ENCODE measurements at places on chromosomes 1 and 21. TPM values are rescaled to one million over a fixed set of nuclear protein-coding genes. Genes with fewer than 3 reads are reported as not detected.

LMOD1 gene
- total RNA-seq, result 0.41 TPM

HSPB7 gene
- total RNA-seq, result not detected

SLC45A3 gene
- total RNA-seq, result 2.0 TPM

JAK1 gene
- total RNA-seq, result 37.5 TPM

FABP3 gene
- total RNA-seq, result 198 TPM

YBEY gene
- total RNA-seq, result 13.0 TPM

TNFRSF1B gene
- 2.0 TPM for total RNA-seq

CCDC18 gene
- 12.2 TPM for total RNA-seq

ACTA1 gene
- 0.41 TPM for total RNA-seq

PGBD5 gene
- 15.9 TPM for total RNA-seq

LRRN2 gene
- total RNA-seq, result 7.7 TPM

SLC41A1 gene
- 5.3 TPM for total RNA-seq

DNA sequence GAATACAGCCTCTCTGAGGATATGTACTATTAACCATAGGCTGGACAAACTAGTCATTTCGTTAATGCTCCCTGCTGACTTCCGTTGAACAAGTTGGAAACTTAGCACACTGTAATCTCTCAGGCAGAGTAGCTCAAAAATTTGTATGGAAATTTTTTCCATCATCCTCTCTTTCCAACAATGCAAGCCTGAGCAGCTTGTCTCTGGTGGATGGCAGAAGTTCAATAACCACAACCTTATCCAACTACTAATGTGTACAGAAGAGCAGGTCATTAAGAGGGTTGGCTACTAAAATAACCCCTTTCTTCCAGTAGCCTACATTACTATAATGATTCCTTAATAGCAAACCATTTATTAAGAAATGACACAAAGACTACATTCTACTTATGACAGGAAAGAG is 262.3 kb downstream of the NFIA start:
- no peak for DNase-seq

DNA sequence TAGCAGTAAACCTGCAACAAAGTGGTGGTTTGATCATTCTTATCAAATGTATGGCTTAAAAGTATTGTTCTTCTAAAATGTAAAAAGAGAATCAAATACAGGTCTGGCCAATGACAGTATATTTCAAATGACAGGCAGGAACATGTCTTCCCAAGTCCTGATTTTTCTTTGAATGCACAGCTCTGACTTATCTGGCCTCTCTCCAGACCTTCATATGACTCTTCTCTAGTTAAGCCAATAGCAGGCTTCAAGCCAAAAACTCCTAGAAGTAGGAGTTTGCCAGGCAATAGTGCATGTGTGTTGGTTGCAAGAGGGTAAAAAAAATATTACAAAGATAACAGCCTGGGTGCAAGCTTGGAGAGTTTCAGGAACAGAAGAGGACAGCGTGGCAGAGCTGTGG is 345.5 kb downstream of the SMYD3 start:
- no peak for DNase-seq

GRCh38 chr1:65025794-65026193 is 59.4 kb upstream of the JAK1 start:
- DNase-seq, result no peak

DNA sequence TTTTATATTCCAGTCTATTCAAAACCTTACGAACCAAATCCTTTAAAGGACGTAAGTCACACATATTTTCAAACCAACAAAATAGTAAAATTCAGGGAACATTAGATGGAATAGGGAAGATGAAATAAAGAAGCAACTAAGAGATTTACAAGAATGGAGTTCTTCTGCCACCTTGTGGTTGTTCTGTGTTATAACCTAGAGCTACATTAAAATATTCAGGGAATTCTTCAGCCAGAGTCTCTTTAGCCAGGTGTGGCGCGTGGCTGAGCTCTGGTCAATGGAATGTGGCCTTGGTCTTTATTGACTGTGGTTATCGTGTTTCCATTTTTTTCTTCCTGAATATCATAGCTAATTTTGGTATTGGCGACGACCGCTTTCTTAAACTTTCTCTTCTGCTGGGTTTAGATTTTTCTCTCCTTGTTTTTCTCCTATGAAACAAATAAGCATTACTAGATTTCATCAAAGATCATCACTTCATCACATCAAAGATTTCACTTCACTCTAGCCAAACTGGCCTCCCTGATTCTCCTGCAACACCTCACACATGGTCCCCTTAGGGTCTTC is 221.3 kb downstream of the MRPL39 start:
- DNase-seq, result peak; percentile 36

GRCh38 chr1:59666106-59666505 is 148.6 kb upstream of the HOOK1 start:
- no peak for DNase-seq

GRCh38 chr1:189524501-189524900 is 953.2 kb downstream of the BRINP3 start:
- no peak for DNase-seq

DNA sequence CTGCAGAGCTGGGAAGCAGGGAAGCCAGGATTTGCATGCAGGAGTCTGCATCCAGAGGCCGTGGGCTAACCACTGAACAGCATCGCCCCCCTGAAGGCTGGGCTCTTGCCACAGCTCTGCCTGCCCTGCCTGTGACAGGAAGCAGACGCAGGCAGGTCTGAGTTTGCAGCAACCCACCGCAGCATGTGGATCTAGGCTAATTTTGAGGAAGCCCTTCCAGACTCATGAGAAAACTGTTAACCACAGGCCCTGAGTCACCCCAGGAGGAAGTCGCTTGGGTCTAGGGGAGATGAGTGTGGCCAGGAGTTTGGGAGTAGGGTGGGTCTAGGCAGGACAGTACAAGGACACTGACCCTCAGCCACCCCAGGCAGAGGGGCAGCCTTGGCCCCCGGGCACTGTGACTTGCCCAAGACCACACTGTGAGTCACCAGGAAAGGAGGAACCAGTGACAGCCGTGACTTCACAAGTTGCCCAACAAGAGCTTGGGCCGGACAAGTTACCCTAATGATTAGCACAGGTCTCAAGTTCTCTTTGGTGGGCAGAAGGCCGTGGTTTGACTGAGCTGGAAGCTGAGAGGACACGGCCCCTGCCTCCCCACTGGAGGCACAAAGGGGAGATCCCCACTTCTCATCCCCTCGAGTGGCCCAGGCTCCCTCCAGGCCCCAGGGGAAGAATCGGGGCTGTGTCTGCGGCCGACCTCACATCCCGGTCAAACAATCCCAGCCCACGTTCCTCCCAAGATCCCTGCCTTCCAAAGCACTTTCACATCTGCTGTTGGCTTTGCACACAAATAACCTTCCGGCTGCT is 826 bp downstream of the LAPTM5 start:
- no peak for DNase-seq

- DNase-seq, result no peak
Observed at GRCh38 chr1:169571450-169571849, 14.8 kb downstream of the F5 start.

GRCh38 chr21:41684381-41685245 is 82.2 kb downstream of the RIPK4 start:
- DNase-seq, result no peak

- DNase-seq, result no peak
Observed at GRCh38 chr1:117570988-117571409, 34.8 kb upstream of the TENT5C start.

DNA sequence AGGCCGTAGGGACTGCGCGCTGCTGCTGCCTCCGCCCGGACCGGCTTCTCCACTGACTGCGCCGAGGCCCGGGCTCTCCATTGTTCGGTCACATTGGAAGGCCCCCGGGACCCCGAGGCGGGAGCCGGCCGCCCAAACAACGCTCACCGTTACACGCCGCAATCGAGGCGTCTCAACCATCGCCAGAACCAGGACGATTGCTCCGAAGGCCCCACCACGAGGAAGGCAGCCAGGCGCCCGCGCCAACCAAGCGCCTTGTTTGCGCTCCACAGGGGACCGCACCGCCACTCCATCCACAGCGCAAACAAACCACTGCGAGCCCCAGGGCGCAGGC is 595 bp downstream of the GLUL start:
- DNase-seq, result no peak

DNA sequence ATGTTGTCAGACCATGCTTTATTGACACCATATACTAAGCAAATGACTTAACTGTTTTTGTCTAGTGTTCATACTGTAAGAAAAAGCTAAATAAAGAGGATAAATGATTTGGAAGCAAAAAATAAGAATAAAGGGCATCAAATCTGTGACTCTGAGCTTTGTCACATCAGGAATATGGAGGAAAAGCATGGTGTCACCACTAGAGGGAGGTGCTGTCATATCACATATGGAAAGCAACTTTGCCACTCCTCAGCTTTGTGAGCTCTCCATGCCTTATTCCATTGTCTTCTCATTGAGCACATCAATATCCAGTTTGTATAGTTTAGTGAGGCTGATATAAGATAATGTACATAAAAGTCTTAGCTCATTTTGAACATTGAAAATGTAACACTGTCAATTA is 20.8 kb upstream of the GBP1 start:
- no peak for DNase-seq

DNA sequence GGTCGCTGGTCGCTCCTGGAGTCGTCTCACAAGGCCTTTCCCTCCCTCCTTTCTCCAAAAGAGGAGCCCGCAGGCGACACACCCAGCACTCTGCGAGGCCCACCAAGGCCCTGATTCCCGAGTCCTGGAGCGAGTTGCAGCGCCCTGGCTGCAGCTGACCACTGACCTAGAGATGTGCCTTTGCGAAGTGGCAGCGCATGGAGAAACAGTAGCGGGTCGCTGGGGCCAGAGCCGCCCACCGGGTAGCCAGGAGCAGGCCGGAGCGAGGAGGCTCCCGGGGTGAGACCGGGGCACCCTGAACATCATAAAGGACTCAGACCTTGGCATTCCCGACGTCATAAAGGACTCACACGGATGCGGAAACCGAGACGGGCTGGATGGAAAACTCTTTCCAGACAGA is 10.3 kb upstream of the NBPF11 start:
- DNase-seq, result no peak

DNA sequence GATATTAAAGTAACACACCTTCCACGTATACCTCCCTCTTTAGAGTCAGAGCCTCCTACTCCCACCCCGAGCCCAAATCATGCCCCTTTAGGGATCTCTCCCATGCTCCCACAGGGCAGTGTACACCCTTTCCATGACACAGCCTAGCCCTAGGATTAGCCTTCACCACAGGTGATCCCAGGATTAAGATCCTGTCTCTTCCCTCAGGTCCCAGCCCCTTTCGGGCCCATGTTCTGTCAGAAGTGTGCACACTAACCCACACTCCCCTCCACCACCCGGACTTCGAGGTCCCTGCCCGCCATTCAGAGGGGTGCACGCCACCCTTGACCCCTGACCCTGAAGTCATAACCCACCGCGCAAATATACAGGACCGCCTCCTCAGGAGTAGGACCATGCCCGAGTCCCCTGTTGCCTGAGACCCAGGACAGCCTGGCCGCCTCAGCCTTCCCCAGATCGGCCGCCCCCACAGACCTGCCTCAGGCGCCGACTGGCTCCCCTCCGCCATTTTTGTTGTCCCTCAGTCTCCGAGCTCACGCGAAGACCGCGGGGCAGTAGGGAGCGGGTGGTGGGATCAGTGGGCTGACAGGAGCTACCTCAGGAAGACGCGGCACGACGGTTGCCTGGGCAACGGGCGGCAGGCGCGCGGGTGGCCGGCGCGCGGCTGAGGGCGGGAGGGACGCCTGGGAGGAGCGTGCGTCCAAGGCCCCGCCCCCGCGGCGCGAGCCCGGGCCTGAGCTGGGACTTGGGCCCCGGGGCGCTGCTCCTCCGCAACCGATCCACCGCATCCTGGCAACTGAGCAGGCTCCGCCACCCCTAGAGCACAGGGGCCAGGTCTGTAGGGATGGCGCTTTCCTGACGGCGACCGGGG is at the start of gene AGBL4:
Gene AGBL4, minus strand, starts transcription at position 663 of the 868 bp plus-strand sequence.
- peak; percentile 73 for DNase-seq

- no peak for DNase-seq
Observed at GRCh38 chr1:45246760-45247159, 40.4 kb upstream of the ZSWIM5 start.

DNA sequence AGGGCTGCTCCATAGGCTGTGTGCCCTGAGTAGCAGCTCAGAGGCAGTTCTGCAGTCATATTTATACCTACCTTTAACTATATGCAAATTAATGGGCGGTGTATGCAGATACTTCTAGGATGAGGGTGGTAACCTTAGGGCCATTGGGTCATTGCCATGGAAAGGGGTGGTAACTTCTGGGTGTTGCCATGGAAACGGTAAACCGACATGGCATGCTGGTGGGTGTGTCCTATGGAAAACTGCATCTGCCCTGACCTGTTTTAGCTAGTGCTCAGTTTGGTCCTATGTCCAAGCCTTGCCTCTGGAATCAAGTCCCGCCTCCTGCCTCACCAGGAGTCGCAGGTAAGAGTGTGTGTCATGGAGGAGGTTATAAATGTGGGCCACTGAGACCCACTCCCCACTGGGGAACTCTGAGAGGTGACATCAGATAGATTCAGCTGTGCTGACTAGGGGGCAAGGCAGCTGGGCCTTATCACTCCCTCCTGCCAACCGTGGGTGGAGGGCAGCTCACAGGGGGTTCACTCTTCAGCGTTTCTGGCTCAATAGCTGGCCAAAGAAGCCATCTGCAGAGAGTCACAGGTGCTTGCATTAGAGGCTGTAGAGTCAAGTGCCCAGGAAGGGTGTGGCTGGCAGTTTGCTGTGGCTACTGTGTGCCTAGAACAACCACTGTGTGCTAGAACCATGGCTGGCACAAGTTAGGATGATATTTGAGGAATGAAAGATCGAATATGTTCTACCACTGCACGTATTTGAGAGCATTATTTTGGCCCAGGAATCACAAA is 19.0 kb downstream of the BACE2 start:
- no peak for DNase-seq

GRCh38 chr21:42725416-42725930 is 72.1 kb downstream of the PDE9A start:
- DNase-seq, result no peak

DNA sequence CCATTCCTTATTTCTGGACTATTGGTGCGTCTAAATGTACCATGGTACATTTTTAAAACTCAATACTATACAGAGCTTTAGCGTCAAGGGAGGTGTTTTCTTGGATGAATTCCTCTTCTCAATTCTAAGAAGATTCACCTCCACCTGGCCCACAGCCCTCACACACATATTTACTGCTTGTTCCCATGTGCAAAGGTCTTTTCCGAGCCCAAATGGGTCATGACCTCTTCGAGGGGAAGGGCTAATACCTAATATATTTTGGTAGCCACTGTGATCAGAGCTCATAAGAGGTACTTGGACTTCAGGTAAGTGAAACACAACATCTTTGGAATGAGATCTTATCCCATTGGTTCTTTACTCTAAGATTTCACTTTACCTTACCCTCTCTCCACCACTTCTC is 205.9 kb downstream of the SDCCAG8 start:
- DNase-seq, result no peak

- DNase-seq, result no peak
Observed at GRCh38 chr1:235775246-235775860, 91.4 kb downstream of the LYST start.

Data from frontal cortex (tissue), 4 donors.